ENCODE measurements at places on chromosomes 3 and 15.

DNA sequence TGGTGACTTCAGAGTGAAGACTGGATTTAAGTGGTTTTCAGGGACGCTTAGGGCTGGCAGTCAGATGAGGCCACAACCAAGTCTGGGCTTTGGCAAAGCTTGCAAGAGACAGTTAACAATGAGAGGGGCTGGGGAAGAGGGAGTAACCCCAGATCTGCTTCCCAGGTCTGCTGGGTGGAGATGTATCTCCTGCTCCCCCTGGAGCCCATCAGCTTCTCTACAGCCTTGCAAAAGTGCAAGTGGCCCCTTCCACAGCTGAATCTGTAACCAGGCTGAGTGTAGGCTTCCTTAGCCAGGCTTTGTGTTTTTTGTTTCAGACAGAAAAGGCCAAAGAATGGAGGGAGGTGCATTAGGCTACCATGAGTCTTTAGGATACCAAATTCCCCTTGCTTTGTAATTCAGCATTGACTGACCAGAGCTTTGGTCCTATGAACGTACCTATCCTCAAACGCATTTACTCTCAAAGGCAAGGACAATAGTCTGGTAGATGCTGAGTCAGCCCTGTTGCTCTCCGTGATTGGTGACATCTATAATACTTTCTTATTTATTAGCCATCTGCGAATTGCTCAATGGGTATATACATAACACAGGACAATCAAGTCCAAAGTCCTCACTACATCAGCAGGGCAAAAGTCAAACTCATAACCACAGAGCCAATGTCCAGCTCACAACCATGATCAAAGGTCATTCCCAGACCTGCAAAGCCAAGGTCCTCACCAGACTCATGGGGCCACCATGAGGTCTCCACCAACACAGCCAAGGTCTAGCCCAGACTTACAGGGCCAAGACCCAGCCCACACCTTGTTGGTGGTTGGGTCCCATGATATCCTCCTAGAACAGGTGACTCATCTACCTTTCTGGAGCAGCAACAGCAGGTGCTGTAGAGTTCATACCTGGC, 17.1 kb downstream of the CCDC13 start:
- peak; percentile 13 for DNase-seq

GRCh38 chr3:154025007-154025406, 96.2 kb upstream of the ARHGEF26 start:
- no peak for DNase-seq

DNA sequence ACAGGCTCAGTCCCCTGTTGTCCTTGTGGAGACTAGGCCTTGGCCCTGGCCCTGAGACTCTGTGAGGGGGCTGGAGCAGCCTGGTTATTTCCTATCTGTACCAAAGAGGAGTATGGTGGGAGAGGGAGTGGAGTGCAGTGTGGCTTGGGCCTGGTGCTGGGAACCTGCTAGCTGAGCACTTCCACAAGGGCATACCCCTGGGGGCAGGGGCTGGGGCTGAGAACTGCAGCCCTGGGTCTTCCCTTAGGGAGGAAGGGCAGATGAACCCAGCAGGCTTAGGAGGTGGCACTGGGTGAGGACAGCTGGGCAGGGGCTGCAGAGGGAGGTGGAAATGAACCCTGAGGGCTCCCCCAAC, 3.5 kb upstream of the CHST14 start:
- DNase-seq = no peak

DNA sequence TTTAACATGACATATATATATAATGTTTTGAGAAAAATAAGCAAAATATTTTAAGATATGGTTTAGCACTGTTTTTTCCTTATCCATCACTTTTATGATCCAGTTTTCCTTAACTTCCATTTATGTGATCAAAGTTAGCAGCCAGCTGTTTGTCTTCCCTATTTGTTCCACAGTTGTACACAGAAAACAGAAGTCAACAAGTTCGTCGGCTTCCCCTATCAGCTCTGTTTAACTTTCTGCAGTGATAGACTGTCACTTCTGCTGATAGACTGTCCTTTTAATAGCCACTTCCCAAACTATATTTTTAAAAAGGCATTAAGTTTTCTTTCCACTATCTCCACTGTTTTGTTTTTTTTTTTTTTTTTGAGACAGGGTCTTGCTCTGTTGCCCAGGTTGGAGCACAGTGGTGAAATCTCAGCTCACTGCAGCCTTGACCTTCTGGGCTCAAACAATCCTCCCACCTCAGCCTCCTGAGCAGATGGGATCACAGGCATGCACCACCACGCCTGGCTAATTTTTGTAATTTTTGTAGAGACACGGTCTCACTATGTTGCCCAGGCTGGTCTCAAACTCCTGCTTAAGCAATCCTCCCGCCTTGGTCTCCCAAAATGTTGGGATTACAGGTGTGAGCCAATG, 7.2 kb downstream of the FSD2 start:
- no peak for DNase-seq

GRCh38 chr3:196662711-196663571, 23.4 kb downstream of the NRROS start:
- DNase-seq = no peak

DNA sequence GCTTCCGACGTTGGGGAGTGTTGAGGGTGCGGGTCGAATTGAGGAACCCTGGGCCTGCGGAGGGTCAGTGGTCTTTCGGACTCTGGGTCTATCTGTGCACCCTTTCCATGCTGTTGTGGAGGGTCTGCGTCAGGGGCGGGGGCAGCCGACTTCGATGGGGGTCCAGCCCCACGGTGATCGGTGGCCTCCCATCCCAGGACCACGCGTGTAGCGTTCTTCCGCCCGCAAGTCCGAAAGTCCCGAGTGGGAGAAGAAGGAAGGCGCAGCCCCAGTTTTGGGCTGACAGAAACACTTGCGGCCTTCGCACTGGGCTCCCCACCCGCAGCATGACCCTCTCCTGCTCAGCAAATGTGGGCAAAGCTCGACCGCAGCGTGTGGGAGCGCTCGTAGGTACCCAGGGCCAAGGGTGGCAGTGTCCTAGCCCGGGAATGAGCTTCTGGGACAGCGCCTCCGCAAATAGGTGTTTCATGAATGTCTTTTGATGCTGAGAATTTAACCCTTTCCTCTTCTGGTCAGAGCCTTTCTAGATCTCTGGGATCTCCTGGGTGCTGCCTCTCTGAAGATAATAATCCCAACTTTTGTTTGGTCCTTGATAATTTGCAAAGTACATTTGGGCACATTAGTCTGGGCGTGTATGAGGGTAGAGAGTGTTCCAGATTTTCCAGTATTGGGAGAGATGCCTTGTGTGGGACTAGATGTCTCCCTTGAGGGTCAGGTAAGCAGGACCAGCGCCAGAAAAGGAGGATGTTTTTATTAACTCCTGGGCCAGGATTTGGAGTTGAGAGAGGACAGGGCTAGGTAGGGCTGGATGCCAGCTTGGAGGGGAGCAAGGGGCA, 2.3 kb upstream of the DLL4 start:
- no peak for DNase-seq

- no peak for DNase-seq
Observed at GRCh38 chr3:174651951-174652350, 207.2 kb upstream of the NAALADL2 start.

DNA sequence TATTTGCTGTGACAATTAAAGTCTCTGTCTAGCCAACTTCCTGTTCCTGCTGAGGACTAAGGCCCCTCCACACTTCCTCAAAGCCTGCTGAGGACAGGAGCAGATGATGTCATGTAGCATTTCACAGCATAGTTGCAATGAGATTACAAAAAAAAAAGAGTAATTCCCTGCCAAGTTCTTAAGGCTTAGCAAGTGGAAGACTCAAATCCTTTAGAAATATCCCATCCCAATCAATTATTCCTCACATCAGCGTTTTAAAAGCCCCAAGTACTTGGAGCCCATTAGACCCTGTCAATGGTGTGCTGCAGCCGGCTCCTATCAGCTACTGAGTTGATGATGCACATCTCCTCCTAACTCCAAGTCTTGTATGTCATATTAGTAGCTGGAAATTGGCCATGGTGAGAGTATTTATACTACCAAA, 51.7 kb downstream of the TRANK1 start:
- no peak for DNase-seq

DNA sequence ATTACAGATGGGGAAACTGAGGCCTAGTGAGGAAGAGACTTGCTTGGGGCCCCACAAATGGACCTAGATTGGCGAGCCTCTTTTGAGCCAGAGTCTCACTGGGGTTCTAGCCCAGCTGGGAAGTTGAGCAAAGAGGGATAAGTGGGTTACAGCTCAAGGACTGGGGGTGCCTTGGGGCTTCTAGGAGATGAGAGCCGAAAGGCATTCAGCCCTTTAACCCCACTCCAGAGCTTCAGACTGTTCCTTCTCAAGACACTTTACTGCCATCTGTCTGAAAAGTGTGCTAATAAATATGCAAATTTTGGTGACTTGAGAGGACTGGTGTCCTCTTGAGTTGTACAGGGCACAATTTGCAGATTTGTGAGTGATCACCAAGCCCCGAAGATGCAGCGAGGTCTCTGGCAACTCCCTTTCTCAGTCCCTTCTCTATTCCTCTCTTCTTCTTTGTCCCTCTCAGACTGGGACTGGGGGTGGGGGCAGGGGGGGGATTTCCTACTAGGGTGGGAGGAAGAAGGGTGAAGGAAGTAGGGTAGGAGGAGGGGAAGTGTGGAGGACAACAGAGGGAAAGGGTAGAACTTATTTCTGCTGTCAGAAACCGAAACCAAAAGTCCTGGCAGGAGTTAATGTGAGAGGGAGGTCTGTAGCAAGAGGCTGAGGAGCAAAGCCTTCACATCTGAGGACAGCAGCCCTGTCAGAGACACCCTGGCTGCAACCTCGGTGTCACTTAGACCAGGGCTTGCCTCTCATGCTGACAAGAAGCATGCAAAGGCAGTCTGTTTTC, 16.2 kb upstream of the ANKDD1A start:
- peak; percentile 12 for DNase-seq

- no peak for DNase-seq
Observed at GRCh38 chr3:32437896-32438295, 46.2 kb downstream of the CMTM7 start.

GRCh38 chr3:81851176-81851575, 89.7 kb upstream of the GBE1 start:
- DNase-seq = no peak

GRCh38 chr15:48421362-48421761, 90.1 kb downstream of the DUT start:
- no peak for DNase-seq

- DNase-seq = no peak
Observed at GRCh38 chr3:105885256-105885655, 16.4 kb upstream of the CBLB start.

- DNase-seq = no peak
Observed at GRCh38 chr3:12507591-12508281, 23.5 kb downstream of the TSEN2 start.

DNA sequence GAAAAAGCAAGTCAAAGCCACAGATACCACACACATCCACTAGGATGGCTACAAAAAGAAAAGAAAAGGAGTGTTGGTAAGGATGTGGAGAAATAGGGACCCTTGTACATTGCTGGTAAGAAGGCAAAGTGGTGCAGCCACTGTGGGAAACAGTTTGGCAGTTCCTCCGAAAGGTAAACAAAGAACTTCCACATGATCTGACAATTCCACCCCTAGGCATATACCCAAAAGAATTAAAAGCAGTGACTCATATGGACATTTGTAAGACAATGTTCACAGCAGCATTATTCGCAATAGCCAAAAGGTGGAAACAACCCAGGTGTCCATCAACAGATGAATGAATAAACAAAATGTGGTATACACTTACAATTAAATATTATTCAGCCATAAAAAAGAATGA, 22.2 kb upstream of the GMPPB start:
- DNase-seq = no peak

GRCh38 chr3:58452176-58452575, 18.5 kb upstream of the PDHB start:
- no peak for DNase-seq

GRCh38 chr3:20215636-20216035, 29.6 kb upstream of the SGO1 start:
- DNase-seq = no peak

DNA sequence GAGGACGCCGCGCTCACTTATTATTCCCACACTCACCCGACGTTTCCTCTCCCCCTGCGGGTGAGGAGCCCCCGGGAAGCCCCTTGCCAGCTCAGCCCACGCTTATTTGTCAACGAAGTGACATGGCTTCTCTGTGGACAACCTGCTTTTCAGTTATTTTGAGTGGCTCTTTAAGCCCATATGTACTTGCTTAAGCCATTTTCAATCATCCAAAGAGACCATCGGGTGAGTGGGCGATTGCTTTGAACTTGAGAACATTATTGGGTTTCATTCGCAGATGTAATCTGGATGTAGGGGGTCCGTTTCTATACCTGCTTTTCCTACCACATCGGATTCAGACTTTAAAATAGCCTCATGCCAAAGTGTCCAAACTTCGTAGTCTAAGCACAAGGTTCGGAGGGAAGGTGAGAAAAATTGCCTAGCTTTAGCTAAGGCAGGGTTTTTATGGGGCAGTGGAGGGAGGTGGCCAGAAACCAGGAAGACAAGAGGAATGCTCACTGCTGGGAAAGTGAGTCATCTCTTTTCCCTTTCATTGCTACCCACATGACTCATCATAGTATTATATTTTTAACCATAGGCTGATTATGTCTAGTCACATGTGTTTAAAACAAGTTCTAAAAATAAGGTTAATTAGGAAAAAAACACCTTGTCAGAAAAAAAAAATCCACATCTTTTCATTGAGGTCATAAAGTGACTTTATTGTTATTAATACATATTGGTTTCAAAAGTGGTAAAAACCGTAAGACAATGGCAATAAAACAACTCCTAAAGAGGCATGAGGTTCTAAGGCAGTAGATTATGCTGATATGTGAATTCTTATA, 773.1 kb upstream of the NR2F2 start:
- DNase-seq = no peak

- no peak for DNase-seq
Observed at GRCh38 chr3:188807006-188807405, 364.8 kb upstream of the TPRG1 start.

DNA sequence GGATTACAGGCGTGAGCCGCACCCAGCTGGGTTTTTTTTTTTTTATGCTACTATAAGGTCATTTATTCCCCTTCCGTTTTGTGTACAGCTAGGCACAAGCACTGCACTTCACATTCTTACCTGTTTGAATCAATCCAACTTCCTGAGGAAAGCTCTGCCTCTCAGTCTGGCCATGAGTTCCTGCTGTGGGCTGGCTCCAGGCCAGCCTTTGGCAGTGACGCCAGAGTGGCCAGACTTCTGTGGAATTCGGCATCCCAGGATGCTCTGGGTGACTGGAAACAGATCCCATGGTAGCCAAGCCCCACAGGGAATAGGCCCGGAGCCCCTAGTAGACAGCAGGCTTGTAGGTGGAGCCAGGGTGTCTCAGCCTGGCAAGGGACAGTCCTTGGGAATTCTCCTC, 21.5 kb upstream of the TIMP4 start:
- no peak for DNase-seq

- DNase-seq = peak; percentile 67
Observed at GRCh38 chr15:88913017-88913849, at the start of gene MFGE8. TSS of gene MFGE8 (minus strand) at chr15:88913379. CDS start at chr15:88913319, 60 bp downstream.

DNA sequence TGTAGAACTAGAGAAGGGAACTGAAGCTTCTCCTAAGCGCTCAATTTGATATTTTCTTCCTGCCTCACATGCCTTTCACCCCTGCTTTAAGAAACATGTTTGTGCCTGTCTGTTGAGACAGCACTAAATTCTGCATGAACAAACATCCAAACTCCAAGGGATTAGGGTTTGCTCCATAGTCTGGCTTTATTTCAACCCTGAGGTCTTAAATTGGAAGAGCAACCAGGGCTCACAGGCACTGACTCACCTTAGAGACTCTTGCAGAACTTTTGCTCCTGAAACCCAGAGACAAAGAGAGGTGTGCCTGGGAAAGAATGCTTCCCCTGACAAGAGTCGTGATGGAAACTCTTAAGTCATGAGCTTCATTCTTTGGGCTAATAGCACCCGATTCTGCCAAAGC, 393.9 kb upstream of the MCTP2 start:
- no peak for DNase-seq

All from activated CD4-positive, alpha-beta T cell treated with anti-CD3 and anti-CD28 coated beads, Interleukin-2, amount 50 U/mL, for 1 hour (primary cell).